ENCODE measurements at places on chromosomes 4 and X.

DNA sequence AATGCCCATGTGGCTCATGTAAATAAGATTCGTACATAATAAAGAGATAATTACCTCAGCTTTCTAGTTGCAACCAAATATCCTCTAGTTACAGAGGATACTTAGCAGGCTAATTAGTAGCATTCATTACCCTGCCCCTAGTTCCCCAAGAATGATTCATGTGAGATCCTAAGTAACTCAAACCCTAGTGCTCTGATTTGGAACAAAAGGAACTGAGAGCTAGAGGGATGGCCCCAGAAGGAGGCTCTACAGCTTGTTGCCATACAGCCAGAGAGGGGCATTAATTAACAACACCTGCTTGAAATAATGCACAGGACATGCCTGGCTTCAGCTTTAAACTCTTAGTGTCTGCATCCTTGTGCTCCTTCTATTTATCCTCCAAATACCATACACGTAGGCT is 32.6 kb upstream of the CBR4 start:
- no peak overlapping the region for H3K4me3 ChIP-seq
- no peaks in the 10 kb centered on the region for H3K27me3 ChIP-seq
- H3K4me1 ChIP-seq = no peaks in the 10 kb centered on the region
- no peaks in the 10 kb centered on the region for H3K36me3 ChIP-seq

GRCh38 chr4:39331191-39331590 is 35.0 kb downstream of the RFC1 start:
- peaks cover 18% of the 10 kb centered on the region for H3K36me3 ChIP-seq
- H3K27me3 ChIP-seq = no peaks in the 10 kb centered on the region
- H3K4me3 ChIP-seq = no peak overlapping the region
- H3K27ac ChIP-seq = no peak overlapping the region

DNA sequence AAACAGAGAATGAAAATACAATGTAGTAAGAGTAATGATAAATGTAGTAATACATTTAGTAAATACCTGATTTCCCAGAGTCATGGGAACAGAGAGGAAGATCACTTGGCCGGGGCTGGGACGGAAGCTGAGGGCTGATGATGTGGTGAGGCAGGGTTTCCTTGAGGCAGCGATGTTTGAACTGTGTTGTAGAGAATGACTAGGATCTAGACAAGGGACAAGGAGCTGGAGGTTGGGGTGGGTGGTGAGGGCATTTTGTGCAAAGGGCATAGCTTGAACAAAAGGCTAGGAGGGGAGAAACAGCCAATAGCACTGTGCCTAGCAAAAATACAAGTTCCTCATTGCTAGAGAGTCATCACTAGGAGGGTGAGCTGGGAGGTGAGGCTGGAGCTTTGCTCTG is 64.3 kb upstream of the RAPGEF2 start:
- no peaks in the 10 kb centered on the region for H3K36me3 ChIP-seq
- no peaks in the 10 kb centered on the region for H3K27me3 ChIP-seq
- peak; percentile 58 for DNase-seq
- H3K27ac ChIP-seq = no peak overlapping the region

GRCh38 chr4:187270154-187270553 is 546.5 kb upstream of the FAT1 start:
- H3K4me3 ChIP-seq = no peak overlapping the region
- H3K27me3 ChIP-seq = no peaks in the 10 kb centered on the region

- no peaks in the 10 kb centered on the region for H3K36me3 ChIP-seq
- H3K27me3 ChIP-seq = peaks cover 3% of the 10 kb centered on the region
- H3K4me3 ChIP-seq = no peak overlapping the region
- peak; percentile 37 for DNase-seq
- no peaks in the 10 kb centered on the region for H3K4me1 ChIP-seq
Observed at GRCh38 chrX:9842541-9842940, 56.3 kb downstream of the SHROOM2 start.

DNA sequence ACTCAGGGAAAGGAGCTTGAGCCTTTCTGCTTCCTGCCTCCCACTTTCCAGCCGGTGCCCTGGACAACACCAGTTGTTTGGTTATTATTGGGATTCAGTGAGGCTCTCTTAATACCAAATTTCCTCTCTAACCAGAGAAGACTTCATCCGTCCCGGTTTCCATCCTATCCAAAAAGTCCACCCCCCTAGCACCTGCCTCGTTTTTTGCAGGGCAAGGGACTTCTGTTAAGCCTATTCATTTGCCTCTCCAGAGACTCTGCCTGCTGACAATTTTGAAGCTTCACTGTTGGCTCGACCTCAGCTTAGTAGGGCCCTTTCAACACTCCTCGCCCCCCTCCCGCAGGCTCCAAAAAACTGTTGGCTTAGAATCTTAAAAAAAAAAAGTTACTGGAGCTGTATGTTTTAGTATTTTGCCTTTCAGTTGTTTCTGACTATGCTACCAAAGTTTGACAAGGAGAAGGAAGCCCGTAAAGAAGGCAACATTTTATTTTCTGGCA is 779 bp upstream of the PRSS12 start:
- no peak overlapping the region for H3K27ac ChIP-seq
- DNase-seq = no peak
- H3K4me3 ChIP-seq = no peak overlapping the region
- H3K4me1 ChIP-seq = no peaks in the 10 kb centered on the region

- peaks cover 3% of the 10 kb centered on the region for H3K4me1 ChIP-seq
- H3K4me3 ChIP-seq = no peak overlapping the region
- H3K27me3 ChIP-seq = no peaks in the 10 kb centered on the region
- no peak for DNase-seq
Observed at GRCh38 chr4:70768301-70768948, 46.7 kb downstream of the RUFY3 start.

DNA sequence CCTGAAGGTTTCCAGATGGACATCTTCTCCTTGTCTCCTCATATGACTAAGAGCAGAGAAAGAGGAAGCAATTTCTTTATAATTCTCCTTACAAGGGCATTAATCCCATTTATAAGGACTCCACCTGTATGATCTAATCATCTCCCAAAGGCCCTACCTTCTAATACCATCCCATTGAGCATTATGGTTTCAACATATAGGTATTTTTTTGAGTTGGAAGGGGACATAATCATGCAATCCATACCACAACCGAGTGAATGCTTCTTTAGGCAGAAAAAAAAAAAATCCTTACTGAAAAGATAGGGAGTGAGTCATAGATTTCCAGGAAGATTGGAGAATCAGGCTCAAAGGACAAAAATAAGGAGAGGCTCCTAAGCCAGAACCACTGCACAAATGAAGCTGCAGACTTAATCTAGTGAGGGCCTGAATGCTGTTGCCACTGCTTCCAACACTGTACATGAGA is 312.5 kb upstream of the HS3ST1 start:
- H3K27ac ChIP-seq = no peak overlapping the region
- H3K4me3 ChIP-seq = no peak overlapping the region

- peaks cover 30% of the 10 kb centered on the region for H3K27me3 ChIP-seq
- H3K27ac ChIP-seq = no peak within 1 kb of the TSS
- no peak for DNase-seq
- H3K36me3 ChIP-seq = no peaks in the 10 kb centered on the region
Observed at GRCh38 chrX:19121898-19122640, at the start of gene ADGRG2. Gene ADGRG2, minus strand, starts transcription at chrX:19122468. Its CDS starts 53,634 bp downstream, at chrX:19068834.

DNA sequence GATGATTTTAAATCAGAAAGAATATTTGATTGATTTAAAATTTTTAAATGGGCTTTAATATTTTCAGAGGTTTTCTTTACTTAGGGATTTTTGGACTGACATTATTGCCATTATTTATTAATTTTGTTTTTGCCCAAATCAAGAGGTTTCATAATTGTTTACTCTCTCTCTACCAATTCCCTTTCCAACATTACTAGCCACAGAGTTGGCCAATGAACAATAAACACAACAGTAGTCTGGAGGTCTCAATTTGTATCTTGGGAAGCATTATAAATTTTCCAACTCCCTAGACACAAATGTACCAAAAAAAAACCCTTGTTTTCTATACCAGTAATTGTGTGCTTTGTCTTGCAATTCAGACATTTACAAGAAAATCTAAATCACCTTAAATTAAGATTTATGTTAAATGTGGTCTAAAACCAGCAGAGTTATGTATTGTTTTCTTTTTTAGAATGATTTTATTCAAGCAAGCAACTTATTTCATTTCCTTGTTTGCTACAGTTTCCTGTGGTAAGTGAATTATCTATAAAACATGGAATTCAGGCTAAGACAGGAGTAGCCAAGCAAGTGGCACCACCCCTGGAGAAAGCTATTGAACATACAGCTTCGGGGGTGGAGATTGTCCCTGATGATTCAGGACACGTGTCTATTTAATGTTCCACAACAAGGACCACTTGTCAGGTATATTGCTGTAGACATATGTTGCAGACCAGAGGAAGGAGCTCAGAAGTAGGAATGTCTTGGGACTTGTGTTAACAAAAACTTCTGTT is 622 bp downstream of the KLKB1 start:
- no peaks in the 10 kb centered on the region for H3K36me3 ChIP-seq
- no peaks in the 10 kb centered on the region for H3K27me3 ChIP-seq

- peak; percentile 6 for DNase-seq
- H3K4me3 ChIP-seq = no peak overlapping the region
- no peaks in the 10 kb centered on the region for H3K27me3 ChIP-seq
- H3K36me3 ChIP-seq = no peaks in the 10 kb centered on the region
Observed at GRCh38 chr4:176883681-176884418, 91.1 kb upstream of the VEGFC start.

DNA sequence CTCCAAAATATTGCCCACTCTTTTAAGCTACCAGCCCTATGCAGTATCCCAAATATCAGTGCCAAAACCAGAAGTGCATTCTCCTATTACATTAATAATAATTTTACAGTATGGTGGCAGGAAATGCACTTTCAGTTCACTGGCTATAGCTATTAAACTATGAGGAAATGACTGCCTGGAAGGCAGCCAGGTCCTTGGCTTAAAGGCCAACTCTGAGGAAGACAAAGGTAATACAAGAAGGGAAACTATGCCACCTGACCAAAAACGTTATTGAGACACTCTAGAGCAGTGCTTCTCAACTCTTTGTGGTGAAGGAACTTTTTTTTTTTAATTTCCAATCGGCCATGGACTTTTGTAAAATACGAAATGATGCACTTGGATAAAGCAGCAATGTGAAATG is 133.6 kb upstream of the VAMP7 start:
- no peak overlapping the region for H3K27ac ChIP-seq
- no peaks in the 10 kb centered on the region for H3K36me3 ChIP-seq
- H3K27me3 ChIP-seq = no peaks in the 10 kb centered on the region
- peak; percentile 58 for DNase-seq
- no peak overlapping the region for H3K4me3 ChIP-seq
- H3K4me1 ChIP-seq = no peaks in the 10 kb centered on the region

DNA sequence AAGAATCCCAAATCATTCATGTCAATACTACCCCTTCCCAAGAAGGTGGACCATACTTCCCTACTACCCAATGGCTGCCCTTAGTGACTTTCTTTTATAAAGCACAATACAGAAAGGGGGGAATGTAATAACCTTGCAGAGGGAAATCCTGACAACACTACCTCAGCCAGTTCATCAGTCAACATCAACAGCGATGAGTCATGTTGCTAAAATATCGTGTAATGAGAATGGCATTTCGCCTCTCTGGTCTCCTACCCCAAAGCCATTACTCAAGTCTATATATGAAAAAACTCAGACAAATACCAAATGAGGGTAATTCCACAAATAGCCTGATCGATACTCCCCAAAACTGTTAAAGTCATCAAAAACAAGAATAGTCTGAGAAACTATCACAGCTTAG is 3.3 kb upstream of the MAGEA8 start:
- no peak for DNase-seq
- H3K27ac ChIP-seq = no peak overlapping the region
- no peak overlapping the region for H3K4me3 ChIP-seq
- H3K36me3 ChIP-seq = no peaks in the 10 kb centered on the region
- H3K27me3 ChIP-seq = no peaks in the 10 kb centered on the region

GRCh38 chrX:138939038-138939437 is 227.5 kb upstream of the FGF13 start:
- H3K36me3 ChIP-seq = no peaks in the 10 kb centered on the region
- no peak for DNase-seq
- no peak overlapping the region for H3K27ac ChIP-seq
- no peaks in the 10 kb centered on the region for H3K4me1 ChIP-seq
- H3K27me3 ChIP-seq = no peaks in the 10 kb centered on the region

DNA sequence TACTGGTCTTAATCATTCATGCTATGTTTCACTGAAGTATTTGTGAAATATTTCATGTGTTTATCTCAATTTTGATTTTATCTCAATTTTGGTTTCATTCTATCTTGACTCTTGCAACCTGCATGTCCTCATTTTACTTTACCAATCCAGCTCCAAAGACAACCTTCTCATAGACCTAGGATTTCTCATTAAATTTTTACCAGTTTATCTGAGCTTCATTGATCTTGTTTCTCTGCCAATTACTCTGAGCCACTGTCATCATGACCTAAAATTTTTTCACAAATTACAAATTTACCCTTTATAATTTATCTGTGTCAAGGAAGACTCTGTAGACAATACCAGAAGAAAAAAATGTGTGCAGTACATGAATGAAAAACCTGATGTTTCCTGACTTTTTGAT is 18.6 kb upstream of the UGT2B17 start:
- H3K27ac ChIP-seq = no peak overlapping the region
- no peak for DNase-seq
- no peaks in the 10 kb centered on the region for H3K4me1 ChIP-seq
- H3K4me3 ChIP-seq = no peak overlapping the region
- no peaks in the 10 kb centered on the region for H3K36me3 ChIP-seq
- no peaks in the 10 kb centered on the region for H3K27me3 ChIP-seq

DNA sequence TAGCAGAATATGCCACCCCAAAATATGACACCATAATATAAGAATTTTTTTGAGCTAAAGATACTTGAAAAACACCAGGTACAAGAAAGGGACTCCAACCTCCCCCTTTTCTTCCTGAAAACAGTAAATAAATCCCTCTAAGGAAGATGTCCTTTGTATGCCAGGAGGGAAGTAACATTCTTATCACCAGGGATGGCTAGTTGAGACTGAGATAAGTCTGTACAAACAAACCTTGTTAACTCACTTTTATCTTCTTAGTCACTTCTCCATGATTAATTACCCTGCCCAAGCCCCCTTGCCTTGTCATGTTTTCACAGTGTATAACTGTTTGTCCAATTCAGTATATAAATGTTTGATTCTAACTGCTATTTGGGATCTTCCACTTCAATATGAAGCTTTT is 888.0 kb downstream of the PCDH18 start:
- DNase-seq = no peak
- H3K4me3 ChIP-seq = no peak overlapping the region
- no peaks in the 10 kb centered on the region for H3K36me3 ChIP-seq
- no peaks in the 10 kb centered on the region for H3K4me1 ChIP-seq
- no peaks in the 10 kb centered on the region for H3K27me3 ChIP-seq

GRCh38 chr4:33091961-33092360 is 2371.8 kb downstream of the PCDH7 start:
- no peak overlapping the region for H3K27ac ChIP-seq
- H3K4me3 ChIP-seq = no peak overlapping the region
- no peaks in the 10 kb centered on the region for H3K27me3 ChIP-seq

GRCh38 chrX:110734894-110735541 is 60.6 kb downstream of the CHRDL1 start:
- no peak overlapping the region for H3K27ac ChIP-seq
- H3K27me3 ChIP-seq = no peaks in the 10 kb centered on the region
- H3K4me1 ChIP-seq = no peaks in the 10 kb centered on the region
- no peak overlapping the region for H3K4me3 ChIP-seq
- H3K36me3 ChIP-seq = no peaks in the 10 kb centered on the region

GRCh38 chr4:105002278-105002677 is 144.4 kb upstream of the TET2 start:
- H3K27ac ChIP-seq = no peak overlapping the region
- H3K4me1 ChIP-seq = no peaks in the 10 kb centered on the region
- no peak overlapping the region for H3K4me3 ChIP-seq
- no peaks in the 10 kb centered on the region for H3K36me3 ChIP-seq

GRCh38 chr4:184282251-184282713 is 64.6 kb upstream of the ENPP6 start:
- H3K36me3 ChIP-seq = no peaks in the 10 kb centered on the region
- H3K27ac ChIP-seq = no peak overlapping the region
- H3K27me3 ChIP-seq = no peaks in the 10 kb centered on the region
- DNase-seq = peak; percentile 22
- no peak overlapping the region for H3K4me3 ChIP-seq
